ENCODE measurements at places on chromosomes 5 and 9.

DNA sequence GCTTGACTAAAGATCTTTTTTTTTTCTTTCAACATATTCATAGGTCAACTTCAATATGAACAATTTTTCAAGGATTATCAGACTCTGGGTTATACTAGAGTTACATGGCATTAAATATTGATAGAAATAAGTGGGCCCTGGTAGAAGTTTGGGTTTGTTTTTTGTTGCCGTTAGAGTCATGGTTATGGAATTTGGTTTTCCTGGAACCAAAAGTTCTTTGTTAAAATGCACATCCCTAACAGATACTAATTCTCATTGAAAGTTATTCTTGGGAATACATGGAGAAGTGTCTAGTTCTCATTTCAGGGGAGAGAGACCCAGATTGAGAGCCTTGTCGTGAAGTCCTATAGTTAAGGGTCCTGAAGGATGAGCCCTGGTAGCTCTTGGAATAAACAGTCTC is 124.9 kb downstream of the FGF1 start:
- no peak for DNase-seq

- DNase-seq: no peak
Observed at GRCh38 chr9:73137286-73137899, 14.3 kb upstream of the ANXA1 start.

DNA sequence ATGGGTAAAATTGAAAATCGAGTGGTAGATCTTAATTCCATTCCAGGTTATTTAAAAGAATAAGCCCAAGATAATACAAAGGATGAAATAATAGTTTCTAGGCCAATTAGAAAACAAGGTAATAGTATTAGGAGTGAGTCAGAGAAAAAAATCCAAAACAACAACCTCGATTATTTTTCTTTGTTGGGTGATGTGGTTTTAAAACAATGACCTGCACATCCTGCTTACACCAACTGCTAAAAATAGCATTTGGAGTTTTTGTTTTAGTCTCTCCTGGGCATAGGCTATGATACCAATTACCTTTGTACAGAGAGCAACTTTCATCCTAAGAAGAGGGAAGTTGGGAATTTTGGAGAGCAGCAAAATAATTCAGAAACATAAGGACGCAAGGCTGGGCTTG is 101.7 kb upstream of the MYO10 start:
- no peak for DNase-seq

GRCh38 chr5:164637931-164638521 is 1132.6 kb downstream of the MAT2B start:
- DNase-seq: no peak

- DNase-seq: no peak
Observed at GRCh38 chr9:121780177-121781040, 129.0 kb downstream of the DAB2IP start.

DNA sequence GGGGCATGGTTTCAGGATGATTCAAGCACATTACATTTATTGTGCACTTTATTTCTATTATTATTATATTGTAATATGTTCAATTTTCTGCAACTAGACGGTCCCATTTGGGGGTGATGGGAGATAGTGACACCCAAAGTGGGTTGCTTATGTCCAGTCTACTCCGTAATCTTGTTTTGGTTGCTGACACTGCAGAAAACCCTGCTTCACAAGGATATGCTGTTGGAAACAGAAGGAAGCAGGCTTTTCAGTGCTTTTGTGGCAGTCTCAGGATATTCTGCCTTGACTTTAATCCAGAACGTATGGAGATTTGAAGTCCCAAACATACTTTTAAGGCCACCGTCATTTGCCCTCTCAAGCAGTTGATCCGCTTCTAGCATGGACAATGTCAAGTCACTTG is 47.5 kb upstream of the LARP1 start:
- DNase-seq: no peak

- no peak for DNase-seq
Observed at GRCh38 chr5:82355496-82355895, 77.3 kb upstream of the RPS23 start.

Measured in brain pericyte (primary cell).